Aorta (tissue), 5 donors: ENCODE measurements at places on chromosomes 7 and 10. TPM values are rescaled to one million over a fixed set of nuclear protein-coding genes. Genes with fewer than 3 reads are reported as not detected.

The SUPV3L1 gene
- 76.3 TPM for polyA plus RNA-seq

The ANKRD7 gene
- 6.3 TPM for polyA plus RNA-seq

The TRIM50 gene
- polyA plus RNA-seq = not detected

- DNase-seq = peak; percentile 62
Measured at GRCh38 chr10:131249238-131249954, 62.1 kb downstream of the TCERG1L start.

DNA sequence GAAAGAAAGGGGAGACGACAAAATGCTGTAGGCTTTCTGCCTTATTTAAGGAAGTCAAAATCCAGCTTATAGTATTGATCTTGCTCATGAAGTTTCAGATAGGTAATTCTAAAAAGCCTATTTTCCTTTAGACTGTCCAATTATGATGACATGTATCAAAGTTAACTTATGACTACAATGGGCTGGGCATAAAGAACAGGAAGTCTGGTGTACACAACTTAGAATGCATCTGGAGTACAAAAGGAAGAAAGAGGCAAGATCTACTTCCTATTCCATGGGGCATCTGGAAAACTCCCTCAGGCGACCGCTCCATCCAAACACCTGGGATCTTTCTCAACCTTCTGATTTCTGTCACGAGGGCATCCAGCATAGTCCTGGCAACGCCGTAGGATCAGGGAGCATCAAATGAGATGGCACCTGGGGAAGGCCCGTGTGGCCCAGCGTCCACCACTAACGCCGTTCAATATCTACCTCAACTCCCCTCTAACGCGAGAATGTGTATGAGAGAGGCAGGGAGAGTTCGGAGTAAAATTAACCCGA lies 512 bp downstream of the FAM24B start:
- no peak for DNase-seq
